ENCODE measurements at places on chromosomes 4 and X.

DNA sequence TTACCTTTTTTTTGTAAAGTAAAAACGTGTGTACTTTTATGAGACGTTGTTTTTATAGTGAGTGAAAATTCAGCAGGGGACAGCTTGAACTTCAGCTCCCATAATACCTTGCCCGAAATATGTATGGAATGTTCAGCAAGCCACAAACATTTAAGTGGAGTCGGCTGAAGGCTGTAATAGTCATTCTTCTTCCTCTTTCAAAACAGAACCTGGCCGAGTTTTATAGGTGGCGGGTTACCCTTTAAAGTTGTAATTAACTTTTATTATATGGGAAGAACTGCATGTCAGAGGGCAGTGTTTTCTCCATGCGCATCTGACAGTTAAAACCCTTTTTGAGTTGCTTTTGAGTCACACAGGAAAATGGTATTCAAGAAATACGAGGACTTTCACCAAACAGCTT is 50.7 kb downstream of the CLDN34 start:
- no peak for DNase-seq

DNA sequence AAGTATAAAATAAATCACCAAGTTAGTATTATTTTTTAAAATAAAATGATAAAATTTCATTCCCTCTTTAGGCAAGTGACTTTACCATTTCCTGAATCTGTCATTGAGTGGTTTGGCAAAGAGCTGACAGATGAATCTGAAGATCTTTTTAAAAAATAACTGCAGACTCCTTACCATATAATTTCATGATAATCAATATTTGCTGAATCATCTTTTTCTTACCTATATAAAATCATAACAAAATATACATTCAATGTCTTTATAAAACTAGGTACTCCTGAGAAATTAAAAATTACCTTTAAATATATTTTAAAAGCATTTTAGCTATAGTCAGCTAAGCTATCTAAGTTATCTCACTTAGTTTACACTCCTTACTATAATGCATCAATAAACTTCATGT is 17.2 kb downstream of the ANXA10 start:
- DNase-seq, result no peak

GRCh38 chr4:20180509-20180908 is 71.2 kb upstream of the SLIT2 start:
- no peak for DNase-seq

- DNase-seq, result no peak
Observed at GRCh38 chr4:111519683-111520082, 625.6 kb upstream of the FAM241A start.

Data from CD4-positive, alpha-beta T cell treated with Interleukin-17A for 1 hour (primary cell).